ENCODE measurements at places on chromosomes 13 and 19.

DNA sequence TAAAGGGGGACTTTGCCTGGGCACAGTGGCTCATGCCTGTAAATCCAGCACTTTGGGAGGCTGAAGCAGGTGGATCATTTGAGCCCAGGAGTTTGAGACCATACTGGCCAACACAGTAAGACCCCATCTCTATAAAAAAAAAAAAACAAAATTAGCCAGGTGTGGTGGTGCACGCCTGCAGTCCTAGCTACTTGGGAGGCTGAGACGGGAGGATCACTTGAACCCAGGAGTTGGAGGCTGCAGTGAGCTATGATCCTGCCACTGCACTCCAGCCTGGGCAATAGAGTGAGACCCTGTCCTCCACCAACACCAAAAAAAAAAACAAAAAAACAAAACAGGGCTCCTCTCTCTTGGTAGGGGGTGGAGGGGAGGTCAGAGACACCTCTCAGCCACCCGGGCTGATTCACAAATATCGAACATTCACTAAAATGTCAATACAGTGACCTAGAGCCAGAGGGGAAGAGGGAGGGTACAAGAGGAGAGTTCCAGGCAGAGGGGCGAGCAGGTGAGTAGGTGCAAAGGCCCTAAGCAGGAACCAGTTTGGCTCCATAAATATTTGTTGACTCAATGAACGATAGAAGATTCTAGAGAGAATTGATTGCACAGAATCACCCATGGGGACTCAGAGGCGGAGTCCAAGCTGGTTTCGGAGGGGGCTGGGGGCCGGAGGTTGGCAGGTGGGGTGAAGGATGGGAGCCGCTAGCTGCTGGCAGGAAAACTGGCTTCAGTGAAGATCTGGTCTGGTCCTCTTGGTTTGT is 1.0 kb upstream of the CREB3L3 start:
- no peak for DNase-seq

DNA sequence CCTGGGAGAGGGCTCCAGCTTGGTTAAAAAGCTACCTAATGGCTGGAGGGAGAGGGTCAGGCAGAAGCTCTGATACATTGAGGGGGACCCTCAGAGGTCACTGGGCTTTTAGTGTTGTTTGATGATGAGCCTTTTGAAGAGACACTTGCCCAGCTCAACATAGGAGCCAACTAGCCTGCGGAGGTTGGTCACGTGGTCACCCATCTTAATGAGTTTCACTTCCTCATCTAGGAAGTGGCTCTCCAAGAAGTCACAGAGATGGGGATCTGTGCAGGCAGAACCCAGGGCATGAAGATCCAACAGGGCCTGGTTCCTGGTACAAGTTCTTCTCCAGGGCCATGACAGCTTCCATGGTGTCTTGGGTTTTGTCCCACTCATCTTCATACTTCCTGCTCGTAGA is 33.4 kb downstream of the IPO5 start:
- no peak for DNase-seq

- DNase-seq: no peak
Measured at GRCh38 chr13:109422161-109422560, 364.2 kb downstream of the IRS2 start.

DNA sequence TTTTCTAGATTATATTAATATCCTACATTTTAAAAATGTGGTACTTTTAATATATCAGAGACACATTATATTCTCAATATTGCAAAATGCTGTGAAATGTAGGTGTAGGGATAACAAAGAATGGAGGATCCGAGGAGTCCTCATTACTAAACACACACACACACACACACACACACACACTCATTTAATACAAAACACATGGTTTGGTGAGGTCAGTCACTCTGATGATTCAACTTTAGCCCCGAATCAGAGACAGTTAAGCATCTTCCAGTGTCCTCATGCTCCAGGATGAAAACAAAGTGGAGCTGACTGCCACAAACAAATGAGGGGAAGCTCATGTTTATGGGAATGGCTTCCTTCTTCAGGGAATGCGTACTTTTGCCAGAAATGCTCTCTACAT is 147.5 kb downstream of the CYSLTR2 start:
- DNase-seq: no peak

GRCh38 chr19:3691372-3691716 is 8.9 kb downstream of the PIP5K1C start:
- DNase-seq: no peak

DNA sequence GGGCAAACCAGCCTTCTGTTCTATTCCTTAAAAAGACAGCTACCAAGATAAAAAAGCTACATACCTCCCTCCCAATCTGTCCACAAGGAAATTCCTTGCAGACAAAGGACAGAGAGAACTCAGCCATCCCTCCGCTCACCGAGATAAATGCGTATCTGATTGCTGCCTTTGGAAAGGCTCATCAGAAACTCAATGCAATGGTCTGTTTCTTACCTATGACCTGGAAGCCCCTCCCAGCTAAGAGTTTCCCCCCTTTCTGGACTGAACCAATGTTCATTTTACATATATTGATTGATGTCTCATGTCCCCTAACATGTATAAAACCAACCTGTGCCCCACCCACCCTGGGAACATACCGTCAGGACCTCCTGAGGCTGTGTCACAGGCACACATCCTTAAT is 11.6 kb downstream of the BTBD2 start:
- DNase-seq: no peak

DNA sequence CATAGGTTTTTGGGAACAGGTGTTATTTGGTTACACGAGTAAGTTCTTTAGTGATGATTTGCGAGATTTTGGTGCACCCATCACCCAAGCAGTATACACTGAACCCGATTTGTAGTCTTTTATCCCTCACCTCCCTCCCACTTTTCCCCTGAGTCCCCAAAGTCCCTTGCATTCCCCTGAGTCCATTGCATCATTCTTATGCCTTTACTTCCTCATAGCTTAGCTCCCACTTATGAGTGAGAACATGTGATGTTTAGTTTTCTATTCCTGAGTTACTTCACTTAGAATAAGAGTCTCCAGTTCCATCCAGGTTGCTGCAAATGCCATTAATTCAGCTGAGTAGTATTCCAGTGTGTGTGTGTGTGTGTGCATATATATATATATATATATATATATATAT is 97.2 kb upstream of the EDNRB start:
- peak; percentile 10 for DNase-seq

GRCh38 chr13:90868321-90868920 is 479.1 kb upstream of the MIR17HG start:
- peak; percentile 51 for DNase-seq

GRCh38 chr19:46423188-46423587 is 5.5 kb downstream of the PNMA8C start:
- no peak for DNase-seq

- no peak for DNase-seq
Measured at GRCh38 chr13:95039415-95039814, 261.8 kb downstream of the ABCC4 start.

- no peak for DNase-seq
Measured at GRCh38 chr13:112647256-112647655, 42.6 kb upstream of the ATP11A start.

DNA sequence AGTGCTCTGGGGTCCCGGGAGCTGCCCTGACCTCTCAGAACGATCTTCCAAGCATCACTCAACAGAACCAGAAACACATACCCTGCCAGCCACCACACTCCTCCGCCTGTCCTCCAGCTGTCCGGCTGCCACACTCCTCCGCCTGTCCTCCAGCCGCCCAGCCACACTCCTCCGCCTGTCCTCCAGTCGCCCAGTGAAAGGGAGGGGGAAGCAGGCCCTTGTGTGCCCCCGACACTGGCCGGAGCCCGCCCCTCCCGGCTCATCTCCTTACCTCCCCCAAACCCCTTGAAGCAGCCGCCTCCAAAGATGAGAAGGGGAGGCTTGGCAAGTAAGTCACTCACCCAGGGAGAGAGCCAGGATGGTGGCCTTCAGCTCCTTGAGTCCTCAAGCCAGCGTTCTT is 40.2 kb downstream of the STK24 start:
- no peak for DNase-seq

- no peak for DNase-seq
Measured at GRCh38 chr13:98240135-98240534, 63.1 kb upstream of the RNF113B start.

GRCh38 chr19:31270897-31271296 is 78.3 kb downstream of the TSHZ3 start:
- peak; percentile 68 for DNase-seq

Data from fibroblast of pulmonary artery (primary cell).